ENCODE measurements at places on chromosomes 5 and 9.
A peak's percentile ranks its signal among the peaks of the same experiment; 100 is the strongest.

DNA sequence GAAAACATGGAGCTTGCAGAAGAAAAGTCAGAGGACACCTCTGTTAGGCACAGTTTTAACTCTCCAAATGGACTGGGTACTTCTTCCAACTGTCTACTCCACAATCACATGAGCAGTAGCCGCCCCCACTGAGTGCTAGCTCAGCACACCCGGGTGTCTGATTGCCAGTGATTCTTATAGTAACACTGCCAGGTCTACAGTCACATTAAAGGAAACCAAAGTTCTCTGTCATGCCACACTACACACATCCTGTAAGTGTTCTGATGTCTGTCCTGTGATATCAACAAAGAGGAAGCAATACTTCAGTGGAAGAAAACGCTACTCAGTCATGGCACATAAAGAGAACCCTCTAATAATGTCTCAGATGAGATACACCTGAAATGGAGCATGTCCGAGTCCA, at the start of gene HAVCR2:
Gene HAVCR2 (minus strand): TSS at position 69 of the 400 bp plus-strand sequence. CDS start 61 bp downstream, at position 8.
- DNase-seq: peak; percentile 15

DNA sequence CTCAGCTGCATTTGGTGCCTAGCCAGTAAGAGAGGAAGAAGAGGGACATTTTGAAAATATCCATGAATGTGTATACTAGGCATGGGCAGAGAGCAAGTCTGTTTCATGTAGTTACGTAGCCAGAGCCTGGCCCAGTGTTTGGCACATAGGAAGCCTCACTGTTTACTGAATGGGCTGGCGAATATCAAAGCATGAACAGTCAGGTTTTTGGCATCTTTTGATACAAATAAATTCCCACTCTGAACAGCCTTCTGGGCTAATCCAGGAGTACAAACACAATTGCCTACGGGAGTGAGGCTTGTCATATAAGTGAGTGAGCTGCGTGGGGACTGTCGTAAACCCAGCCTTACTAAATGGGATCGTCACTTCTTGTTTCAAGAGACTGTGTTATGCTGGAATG, 253.1 kb upstream of the PANK3 start:
- no peak for DNase-seq

- DNase-seq: no peak
These were observed 18.6 kb downstream of the MLLT3 start for GRCh38 chr9:20603524-20604268.

GRCh38 chr5:72834924-72835323, 18.5 kb downstream of the TNPO1 start:
- DNase-seq: no peak

GRCh38 chr5:14413331-14413750, 168.3 kb upstream of the OTULINL start:
- DNase-seq: peak; percentile 29

DNA sequence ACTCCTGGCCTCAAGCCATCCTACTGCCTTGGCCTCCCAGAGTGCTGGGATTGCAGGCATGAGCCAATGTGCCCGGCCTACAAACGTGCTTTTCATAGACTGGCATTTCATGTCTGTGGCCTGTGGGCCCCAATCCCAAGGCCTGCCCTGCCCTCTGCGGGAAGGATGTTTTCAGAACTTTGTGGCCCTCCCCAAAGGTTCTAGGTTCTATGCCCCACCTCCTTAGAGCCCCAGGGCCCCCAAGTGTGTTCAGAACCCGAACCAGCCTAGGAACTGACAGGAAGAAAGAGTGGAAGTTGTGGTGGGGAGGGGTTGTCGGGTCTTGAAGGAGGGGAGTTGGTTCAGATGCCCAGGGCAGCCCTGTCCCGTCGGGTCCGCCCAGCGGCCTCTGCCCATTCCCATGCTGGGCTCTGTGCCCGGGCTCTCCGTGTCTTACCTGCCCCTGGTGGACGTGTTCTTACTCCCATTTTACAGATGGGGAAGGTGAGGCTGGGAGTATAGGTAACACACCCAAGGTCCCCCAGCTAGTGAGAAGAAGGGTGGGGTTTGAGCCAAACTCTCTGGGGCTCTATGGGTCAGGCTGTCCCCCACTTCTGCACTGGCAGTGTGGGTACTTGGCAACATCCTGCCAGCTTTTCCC, 175.8 kb upstream of the IER5L start:
- no peak for DNase-seq

DNA sequence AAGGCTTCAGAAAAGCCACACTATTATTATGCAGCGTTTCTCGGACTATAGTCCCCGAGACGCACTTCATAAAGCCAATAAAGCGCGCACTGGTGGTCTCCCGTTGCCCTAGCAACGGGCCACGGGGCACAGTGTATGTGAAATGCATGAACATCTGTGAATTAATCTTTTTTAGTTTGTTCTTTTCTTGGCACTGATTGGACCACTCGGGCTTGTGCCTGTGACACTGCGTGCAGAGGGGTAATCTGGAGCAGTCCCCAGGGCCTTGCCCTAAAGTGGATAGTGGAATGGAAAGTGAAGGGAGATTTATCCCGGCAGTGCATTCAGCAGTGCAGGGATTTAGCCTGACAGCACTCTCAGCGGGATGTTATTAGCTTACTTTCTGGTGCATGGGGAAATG, 92.1 kb downstream of the TLE4 start:
- no peak for DNase-seq

- no peak for DNase-seq
These were observed 49.3 kb upstream of the HK3 start for GRCh38 chr5:176948458-176948857.

DNA sequence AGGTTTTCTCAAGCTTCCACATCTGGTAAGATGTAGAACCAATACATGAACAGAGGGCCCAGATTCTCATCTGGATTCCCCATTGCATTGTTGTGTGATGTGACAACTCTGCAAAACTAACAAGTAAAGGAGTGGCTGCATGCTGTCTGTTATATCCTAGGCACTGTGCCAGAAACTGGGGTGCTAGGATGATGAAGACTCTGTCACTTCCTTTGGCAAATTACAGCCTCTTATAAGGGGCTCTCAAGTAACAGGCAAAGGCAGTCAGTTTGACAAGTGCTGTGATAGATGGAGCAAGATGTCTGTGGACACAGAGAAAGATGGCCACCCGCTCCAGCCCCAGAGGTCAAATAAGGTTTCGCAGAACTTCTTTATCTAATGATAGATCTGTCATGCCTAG, 115.7 kb downstream of the PAPPA start:
- DNase-seq: no peak

- peak; percentile 61 for DNase-seq
These were observed 70.5 kb downstream of the ERP44 start for GRCh38 chr9:100028201-100028784.

DNA sequence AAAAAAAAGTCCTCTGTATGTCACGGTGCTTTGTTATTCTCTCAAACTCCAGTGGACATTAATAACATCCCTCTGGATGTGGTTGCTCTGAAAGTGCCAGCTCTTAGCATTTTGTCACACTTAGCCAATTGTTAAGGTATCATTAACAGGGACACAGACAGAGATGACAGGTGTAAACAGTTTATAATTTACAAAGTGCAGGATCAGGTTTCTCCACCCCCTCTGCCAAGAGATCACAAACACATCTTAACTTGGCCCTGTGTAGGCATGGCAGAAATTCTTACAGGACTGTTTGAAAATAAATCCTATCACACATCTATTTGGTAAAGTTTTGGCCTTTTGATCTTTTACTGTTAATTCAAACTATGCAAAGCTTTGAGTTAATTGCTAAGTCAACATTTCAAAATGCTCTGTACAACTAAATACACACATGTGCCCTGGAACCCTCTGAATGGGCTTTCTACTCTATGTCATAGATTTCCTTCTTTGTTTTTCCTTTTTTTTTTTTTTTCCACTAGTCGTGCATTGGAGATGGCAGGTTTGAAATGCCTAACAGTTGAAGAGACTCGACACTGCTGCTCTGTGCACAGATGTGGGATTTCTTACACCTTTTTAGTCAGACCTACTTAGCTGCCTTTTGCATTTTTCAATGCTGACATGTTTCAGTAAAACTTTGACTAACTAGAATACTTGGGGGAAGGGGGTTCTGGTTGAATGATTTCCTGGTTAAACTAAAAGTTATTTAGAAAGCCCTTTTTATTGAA, 41.7 kb downstream of the SEMA6A start:
- DNase-seq: no peak

DNA sequence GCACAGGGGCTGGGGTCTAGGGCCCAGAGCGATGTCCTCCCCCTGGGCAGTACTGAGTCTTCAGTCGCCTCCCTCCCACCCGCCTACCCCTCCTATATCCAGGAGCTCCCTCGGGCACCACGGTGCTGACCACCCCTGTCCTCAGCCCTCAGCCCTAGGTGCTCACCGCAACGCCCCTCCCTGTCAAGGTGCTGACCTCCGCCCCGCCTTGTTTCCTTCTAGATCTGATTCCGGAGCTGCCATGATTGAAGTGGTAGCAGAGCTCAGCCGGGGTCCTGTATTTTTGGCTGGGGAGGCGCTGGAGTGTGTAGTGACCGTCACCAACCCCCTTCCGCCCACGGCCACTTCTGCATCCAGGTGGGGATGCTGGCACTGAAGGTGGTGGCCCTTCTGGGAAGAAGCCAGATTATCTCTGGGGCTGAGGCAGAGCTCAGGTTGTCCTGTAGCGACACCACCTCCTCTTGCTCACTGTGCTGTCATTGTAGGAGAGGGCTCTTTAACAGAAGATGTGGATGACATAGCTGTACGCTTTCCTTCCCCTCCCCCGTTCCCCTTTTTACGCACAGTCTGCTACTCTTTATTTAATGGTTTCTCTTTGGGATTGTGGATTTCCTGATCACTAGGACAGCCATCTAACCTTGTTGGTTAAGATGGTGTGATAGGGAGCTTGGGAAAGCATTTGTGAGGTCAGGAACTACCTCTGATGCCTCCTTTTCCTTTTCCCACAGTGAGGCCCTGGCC, 598 bp downstream of the RGP1 start:
- peak; percentile 41 for DNase-seq

GRCh38 chr9:104388071-104388470, 116.0 kb upstream of the OR13F1 start:
- no peak for DNase-seq

DNA sequence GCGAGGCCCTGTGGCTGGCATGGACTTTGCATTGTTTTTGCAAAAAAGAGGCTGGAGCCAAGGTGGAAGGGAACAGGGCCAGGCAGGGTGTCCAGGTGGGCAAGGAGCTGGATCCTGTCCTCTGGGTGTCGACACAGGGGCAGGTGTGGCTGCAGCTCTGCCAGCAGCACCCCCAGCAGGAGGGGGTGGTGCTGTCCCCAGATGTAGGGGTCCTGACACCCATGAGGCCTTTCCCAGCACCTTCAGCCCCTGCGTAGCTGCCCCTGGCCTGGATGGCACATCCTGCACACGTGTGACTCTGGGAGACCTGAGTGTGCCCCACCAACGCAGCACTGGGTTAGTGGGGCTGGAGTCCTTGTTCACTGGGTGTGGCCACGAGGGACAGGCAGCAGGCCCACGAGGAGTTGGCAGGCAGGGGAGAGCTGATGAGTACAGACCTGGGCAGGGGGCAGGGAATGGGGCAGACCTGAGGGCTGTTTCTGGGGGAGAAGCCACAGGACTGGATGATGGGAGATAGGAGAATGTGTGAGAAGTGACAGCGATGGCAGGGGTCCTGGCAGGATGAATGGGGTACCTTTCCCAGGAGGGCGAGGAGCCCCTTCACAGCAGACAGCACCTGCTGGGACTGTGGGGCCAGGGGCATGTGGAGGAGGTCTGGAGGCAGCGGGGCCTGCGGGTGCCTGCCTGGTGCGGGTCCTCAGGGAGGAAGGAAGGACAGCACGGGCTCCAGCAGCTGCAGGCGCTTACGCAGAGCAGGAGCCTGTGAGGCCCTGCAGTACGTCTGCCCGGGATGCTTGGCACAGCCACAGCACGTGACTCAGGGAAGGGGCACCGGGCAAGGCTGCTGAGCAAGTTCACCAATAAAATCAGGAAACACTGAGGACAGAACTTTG, 3.6 kb upstream of the RASGEF1C start:
- no peak for DNase-seq

- DNase-seq: no peak
These were observed 79.7 kb upstream of the FCN2 start for GRCh38 chr9:134800791-134801339.

DNA sequence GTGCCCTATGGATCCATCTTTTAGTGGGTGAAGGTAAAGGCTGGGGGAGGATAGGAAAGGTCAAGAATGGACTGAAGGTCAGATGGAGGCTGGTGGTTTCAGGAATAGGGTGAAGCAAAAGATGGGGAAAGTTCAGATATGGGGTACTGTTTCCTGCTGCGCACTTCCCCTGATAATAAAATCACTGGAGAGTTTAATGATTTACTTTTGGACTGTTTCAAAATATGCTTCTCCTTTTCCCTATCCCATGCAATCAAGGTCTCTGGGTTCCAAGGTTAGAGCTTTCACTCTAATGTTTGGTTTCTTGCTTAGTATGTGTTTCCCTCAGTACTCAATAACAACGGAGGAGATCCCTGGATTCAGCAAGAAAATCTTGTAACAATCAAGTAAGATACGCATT, 10.8 kb upstream of the PPP3R2 start:
- DNase-seq: no peak

DNA sequence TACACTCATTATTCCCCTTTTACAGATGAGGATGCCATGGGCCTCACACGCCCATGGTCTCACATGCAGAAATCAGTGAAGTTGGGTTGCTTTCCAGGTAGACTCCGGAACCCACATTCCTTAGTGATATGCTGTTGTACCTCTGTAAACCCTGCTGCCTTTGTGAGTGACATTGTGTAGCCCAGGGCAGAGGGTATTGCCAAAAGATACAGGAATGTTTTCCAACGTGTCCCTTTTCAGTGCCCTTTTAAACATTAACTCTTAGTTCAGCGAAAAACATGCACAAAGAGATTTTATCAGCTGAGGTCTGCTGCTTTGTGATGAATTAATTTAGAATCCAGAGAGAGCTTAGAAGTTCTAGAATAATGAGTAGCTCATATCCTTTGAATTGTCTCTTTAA, 38.3 kb upstream of the TRMT10B start:
- DNase-seq: no peak

- DNase-seq: no peak
These were observed 297.1 kb upstream of the CD180 start for GRCh38 chr5:67493676-67494075.

DNA sequence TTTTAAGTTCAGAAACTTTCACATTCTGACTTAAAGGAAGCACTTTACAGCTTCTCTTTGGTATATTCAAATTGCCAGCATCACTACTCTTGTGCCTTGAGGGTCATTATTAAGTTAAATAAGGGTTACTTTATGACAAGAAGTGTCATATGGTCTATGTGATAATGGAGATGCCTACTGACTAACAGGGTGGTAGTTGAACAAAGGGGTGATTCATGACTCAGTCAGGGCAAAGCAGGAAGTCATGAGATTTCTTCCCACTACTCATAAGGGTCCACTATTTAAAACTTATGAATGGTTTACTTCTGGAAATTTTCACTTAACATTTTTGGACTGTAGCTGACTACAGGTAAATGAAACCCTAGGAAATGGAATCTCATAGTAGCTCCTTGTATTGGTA, 938.3 kb upstream of the PTPRD start:
- no peak for DNase-seq

- DNase-seq: no peak
These were observed 37.3 kb upstream of the TRIO start for GRCh38 chr5:14105718-14106410.

GRCh38 chr5:40717281-40717680, 37.6 kb downstream of the PTGER4 start:
- no peak for DNase-seq

- DNase-seq: no peak
These were observed at the start of the genes BHMT2 and DMGDH for GRCh38 chr5:79069488-79070349. BHMT2 (plus strand) TSS chr5:79069767; CDS start chr5:79069783, 16 bp downstream. DMGDH (minus strand) TSS chr5:79069674; CDS start chr5:79069620, 54 bp downstream.

- no peak for DNase-seq
These were observed 3.6 kb downstream of the ZFP2 start for GRCh38 chr5:178899289-178899688.

All from stimulated activated naive CD4-positive, alpha-beta T cell treated with Interleukin-2 at 50 U/mL for 16 hours (primary cell).